ENCODE measurements at places on chromosomes 3 and 15.

GRCh38 chr3:125214738-125215137 lies 2.2 kb upstream of the SLC12A8 start:
- DNase-seq = no peak

DNA sequence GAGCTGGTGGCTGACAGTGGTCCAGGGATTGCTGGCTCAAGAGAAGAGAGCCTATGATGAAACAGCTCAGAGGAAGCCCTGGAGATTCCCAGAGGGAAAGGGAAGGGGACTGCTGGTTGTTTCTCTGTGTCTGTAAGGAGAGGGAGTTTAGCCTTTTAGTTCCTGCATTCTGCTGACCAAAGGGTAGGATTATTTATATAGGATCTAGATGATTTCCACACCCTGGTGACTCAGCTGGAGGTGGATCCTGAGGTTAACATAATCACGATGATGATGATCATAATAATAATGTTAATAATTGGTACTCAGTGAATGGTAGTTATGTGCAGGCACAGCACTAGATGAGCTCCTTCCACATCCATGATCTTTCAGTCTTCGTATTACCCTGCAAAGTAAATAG lies 144.9 kb downstream of the EPHB1 start:
- DNase-seq = no peak

- DNase-seq = no peak
Observed at GRCh38 chr15:35393398-35393797, 152.6 kb downstream of the DPH6 start.

GRCh38 chr15:65376767-65377104 lies 1.1 kb downstream of the IGDCC3 start:
- DNase-seq = peak; percentile 40

GRCh38 chr3:111476701-111477100 lies 65.3 kb upstream of the CD96 start:
- no peak for DNase-seq

DNA sequence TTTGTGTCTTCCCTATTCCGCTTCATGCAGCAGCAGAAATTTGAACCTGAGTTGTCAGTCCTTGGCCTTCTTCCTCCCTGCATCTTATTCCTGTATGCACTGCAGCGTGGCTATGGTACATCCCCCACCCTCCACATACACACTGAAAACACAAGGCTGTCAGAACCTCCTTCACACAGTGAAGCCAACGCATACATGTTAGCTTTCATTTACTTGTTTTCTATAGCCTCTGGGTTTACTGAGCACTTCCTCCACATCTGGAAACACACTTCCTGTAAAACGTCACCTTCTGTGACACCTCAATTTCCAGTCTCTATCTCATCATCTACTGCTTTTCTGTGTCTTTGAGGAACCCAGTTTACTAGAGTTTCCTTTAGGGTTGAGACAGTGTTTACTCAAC lies 47.0 kb downstream of the SUSD5 start:
- DNase-seq = no peak

DNA sequence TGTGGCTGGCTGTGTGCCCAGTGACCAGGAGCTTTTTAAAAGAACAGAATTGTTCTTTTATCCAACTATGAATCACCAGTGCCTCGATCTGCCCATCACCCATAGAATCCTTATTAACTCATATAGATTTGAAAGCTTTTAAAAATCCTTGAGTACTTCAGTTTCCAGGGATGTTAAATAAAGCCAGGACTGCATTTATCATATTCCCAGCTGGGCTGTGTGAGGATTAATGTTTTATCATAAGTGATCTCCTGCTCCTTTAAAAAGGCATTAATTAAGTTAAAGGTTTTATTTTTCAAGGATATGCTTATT lies 234.0 kb downstream of the MYRIP start:
- DNase-seq = no peak

DNA sequence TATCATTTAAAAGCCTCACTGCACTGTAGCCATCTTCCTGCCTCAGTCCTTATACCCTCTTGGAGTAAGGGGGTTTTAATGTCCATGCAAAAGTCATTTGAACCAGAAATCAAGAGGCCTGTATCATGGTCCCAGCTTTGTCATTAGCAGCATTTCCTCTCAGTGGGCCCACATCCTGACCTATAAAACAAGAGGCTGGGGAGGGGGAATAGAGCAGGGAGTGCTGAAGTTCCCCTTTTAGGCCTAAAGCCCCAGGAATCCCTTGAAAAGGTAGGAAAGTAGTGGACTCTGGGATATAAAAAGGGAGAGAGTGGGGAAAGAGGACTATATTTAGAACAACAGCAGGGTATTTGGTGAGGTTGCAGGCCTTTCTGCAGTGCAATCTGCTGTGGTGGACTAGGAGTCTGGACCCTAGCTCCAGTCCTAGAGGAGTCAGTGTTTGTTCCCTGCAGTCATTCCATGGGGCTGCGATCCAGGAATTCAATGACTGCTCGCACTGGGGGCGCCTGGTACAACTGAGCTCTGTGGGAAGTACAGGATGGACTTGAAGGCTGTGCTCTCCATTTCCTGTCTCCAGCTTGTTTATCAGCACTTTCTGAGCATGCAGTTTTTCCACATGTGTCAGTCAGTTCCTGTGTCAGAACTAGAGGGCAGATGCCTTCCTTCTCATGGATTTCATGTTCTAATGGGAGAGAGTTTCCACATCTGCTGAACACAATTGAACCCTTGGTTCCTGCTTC lies 46.8 kb downstream of the PDHB start:
- no peak for DNase-seq

- DNase-seq = no peak
Observed at GRCh38 chr3:72347819-72348319, 500.4 kb downstream of the SHQ1 start.

DNA sequence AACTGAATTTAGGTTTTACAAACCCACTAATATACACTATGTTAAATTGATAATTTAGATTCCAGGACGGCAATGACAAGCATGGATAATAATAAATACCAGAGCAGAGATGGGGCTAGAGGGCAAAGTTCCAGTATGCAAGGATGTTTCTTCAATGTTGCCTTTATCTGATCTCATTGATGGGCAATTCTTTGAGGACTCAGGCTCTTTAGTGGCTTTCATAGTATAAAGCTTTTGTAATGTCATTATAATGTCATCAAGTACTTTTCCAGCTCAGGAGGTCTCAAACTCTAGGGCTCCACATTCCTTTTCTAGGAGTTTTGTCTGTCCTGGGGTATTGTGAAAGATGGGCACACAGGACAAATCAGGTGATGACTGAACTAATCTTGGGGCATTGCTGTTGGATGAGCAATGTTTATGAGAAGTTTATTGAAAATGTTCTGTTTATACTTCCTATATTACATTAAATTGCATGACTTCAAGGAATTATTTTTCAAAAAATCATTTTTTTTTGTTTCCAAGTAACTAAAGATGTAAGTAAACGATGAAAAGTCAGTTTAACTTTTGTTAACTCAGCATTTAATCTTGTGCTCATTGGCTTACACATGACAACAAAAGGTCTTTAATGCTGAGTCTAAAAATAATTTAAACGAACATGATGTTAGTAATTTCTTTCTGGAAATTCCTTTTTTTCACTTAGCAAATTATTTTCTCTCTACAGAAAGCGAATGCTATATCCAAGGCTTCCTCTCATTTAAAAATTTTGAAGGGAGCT lies 116.4 kb downstream of the OXSM start:
- DNase-seq = no peak

DNA sequence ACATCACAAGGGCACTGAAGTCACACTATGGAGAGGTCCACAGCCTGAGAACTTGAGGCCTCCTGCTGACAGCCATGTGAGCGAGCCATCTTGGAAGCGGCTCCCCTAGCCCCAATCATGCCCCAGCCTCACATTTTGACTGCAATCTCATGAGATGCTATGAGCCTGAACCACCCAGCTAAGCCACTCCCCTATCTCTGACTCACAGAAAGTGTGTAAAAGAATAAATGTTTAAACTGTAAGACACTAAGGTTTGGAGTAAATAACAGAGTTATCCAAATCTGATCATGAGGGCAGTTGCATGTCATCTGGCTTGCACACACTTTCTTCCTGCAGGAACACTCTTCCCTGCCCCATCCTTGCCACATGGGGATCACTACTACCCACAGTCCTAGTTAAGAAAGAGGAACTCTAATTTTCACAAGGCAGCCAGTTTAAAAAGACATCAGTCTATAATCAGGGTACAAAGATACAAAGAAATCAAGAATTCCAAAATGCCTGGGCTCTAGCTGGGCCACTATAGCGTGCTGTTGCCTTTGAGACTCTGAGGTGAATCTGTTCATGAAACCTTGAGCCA lies 494.2 kb downstream of the FOXP1 start:
- no peak for DNase-seq

DNA sequence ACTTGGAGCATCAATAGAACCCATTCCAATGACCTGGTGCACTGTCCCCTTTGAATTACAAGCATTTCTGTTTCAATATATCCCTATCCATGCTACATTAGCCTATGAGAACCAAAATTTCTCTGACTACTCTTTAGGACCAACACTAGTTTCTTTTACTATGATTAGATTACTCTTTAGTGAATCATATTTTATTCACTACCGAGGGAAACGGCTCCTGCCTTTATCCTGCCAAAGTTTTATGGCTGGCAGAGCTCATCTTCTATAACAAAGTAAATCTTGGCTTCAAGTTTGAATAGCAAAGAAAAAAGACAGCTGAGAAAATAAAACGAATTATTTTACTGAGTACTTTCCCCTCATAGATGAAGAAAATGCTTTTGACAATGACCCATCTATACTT lies 120.9 kb downstream of the SLC9A9 start:
- no peak for DNase-seq

- no peak for DNase-seq
Observed at GRCh38 chr15:92696096-92696495, 40.5 kb upstream of the FAM174B start.

DNA sequence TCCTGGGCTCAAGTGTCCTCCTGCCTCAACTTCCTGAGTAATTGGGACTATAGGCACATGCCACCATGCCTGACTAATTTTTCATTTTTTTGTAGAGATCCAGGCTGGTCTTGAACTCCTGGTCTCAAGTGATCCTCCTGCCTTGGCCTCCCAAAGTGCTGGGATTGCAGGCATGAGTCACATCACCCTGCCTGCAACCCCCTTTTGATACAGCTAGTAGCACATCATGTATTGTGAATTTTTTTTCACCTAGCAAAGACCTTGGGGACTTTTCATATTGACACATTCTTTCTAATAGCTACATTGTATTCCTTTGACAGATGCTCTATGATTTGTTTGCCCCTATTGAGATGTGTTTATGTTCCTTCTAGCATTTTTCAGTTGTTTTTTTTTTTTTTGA lies 14.2 kb downstream of the IRAK2 start:
- no peak for DNase-seq

- DNase-seq = no peak
Observed at GRCh38 chr3:62638316-62638715, 236.9 kb downstream of the CADPS start.

DNA sequence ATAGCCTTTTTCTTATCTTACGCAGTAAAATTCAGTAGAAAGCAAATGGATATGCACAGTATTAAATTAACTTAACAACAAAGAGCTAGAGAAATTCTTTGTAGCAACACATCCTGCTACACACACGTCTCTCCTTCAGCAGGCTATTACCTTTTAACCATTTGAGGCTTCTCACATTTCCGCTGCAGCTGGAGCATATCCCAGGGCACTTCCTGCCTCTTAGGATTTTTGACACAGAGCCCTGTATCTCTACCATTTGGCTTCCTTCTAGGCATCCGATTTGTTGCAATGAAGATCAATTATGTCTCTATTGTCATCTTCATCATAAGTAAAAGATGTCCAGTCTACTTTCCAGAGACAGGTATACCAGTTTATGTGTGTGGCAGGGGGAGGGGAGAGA lies 292.4 kb upstream of the CBLB start:
- DNase-seq = no peak

GRCh38 chr15:94079968-94080367 lies 151.4 kb upstream of the MCTP2 start:
- DNase-seq = no peak

DNA sequence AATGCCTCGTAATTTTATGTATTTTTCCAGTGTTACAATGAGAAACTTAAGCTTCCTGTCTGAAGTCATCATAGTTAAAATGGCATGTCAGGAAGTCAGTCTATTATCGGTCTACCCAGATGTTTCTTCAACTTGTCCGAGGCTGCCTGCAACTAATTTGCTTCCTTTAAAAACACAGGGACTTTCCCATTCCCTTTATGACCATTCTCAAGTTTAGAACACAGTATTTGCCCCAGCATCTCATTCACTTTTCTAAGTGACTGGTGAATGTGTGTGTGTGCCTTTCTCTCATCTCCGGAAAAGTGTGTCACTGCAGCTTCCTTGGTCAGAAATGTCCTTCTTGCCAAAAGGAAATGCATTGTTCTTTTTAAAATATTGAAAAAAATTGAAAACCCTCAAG lies 466.6 kb downstream of the RAP2B start:
- DNase-seq = no peak

GRCh38 chr3:8767667-8768363 lies 1.6 kb downstream of the OXTR start:
- peak; percentile 84 for DNase-seq

DNA sequence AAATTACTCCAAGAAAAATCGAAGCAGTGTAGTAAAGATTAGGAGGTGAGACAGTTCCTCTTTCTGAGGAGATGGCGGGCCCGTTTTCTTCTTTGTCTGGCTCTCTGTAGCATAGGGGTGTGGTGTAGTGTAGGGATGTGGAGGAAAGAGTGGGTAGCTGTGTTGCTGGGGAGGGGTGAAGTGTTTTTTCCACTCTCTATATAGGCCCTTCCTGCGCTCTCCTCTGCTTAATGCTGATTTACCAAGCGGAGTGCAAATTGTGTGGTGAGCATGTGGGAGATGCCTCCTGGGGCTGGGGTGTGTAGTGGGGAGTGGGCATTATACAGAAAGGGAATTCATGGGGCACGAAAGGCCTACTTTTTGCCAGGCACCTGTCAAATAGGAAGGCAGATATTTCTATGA lies 94.9 kb downstream of the ST6GAL1 start:
- no peak for DNase-seq

GRCh38 chr15:68314563-68314962 lies 37.0 kb downstream of the FEM1B start:
- DNase-seq = no peak

GRCh38 chr3:158713094-158713499 lies 19.2 kb downstream of the RARRES1 start:
- no peak for DNase-seq

DNA sequence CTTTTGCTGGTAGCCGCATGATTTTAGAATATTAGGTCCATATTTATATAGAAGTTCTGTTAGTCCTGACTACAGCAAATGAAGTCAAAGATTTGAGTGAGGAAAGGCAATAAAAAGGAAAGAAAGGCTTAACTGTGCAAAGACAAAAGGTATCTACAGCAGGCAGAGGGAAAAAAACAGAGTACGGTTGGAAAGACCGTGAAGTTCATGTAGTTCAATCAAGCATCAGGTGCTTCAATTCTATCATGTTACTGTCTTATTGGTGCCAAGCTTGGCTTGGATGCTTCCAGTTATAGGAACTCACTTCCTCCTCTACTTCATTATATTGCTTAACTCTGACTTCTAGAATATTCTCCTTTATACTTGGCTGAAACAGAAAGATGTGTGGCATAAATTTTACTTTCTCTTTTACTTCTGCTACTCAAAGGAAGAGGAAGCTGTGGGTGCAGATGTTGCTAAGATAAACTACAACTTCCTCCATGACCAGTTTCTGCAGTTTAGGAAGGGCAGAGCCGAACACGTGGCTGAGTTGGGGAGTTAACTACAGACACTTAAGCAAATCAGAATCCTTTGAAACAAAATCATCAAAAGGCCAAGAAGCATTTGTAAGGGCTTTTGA lies 72.6 kb upstream of the ZBED2 start:
- DNase-seq = no peak

Measured in NCI-H526 (cell line).